HepG2 (cell line): ENCODE measurements at places on chromosomes 1 and 21.

GRCh38 chr1:71861022-71861421 is 421.3 kb downstream of the NEGR1 start:
- DNase-seq: no peak

DNA sequence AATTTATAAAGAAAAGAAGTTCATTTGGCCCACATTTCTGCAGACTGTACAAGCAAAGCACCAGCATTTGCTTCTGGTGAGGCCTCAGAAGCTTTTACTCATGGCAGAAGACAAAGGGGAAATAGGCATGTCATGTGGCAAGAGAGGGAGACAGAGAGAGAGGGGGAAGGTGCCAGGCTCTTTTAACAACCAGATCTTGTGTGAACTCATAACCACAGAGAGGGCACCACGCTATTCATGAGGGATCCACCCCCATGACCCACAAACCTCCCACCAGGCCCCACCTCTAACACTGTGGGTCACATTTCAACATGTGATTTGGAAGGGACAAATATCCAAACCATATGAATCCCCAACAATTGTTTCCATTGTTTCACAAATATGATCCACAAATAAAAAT is 467.9 kb downstream of the SIPA1L2 start:
- DNase-seq: no peak

DNA sequence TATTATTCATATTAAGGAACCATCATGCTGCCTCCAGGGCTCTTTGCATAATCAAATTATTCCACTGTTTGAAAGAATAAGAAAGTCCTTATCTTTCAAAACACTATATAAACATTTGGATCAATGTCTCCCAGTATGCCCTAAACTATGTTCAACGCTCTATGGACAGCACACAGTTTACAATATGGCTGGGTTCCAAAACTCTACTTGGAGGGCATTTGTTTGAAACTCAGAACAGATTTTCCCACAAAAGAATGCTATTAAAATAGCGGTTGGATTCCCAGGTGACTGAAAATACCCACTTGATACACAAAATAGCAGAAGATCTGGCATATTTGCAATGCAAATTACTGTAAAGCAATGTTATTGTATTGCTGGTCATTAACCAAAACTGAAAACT is 3.2 kb downstream of the HAO2 start:
- peak; percentile 16 for DNase-seq

- peak; percentile 80 for DNase-seq
Measured at GRCh38 chr1:236861560-236862218, 66.6 kb downstream of the MTR start.

- no peak for DNase-seq
Measured at GRCh38 chr1:31792116-31792515, 23.7 kb downstream of the SPOCD1 start.

DNA sequence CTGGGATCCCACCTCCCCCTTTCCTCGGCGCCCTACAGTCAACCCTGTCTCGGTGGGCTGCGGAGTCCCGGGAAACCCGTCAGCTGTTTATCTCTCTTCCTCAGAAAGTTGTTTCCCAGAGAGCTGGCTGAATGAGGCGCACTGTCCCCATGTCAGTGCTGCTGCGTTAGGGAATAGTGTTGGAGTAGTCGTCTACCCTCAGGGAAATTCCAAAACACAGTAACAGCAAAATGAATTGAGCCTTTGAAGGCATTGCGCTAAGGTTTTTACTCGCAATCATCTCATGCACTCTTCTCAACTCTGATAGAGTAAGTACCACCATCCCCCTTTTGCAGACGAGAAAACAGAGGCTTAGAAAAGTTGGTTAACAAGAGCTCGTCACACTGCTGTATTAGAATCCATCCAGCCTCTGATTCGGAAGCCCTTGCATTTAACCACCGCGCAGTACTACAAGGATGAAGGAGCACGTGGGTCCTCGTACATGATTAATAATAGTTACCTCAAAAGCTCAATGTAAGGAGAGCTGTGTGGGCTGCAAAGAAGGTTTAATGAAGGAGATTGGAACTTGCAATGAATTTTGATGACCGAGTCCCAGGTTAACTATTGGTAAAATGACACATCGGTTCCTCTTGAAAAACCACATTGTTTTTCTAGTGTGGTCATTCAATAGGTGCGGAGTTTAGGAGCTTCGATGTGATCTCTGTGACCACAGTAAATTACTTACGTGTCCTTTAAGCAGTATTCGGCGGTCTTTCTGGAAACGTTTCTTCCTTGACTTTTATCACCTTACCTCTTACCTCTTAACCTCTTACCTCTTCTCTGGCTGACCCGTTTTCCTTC is 788 bp upstream of the EDEM3 start:
- no peak for DNase-seq

GRCh38 chr21:45873418-45873817 is 108.2 kb upstream of the COL6A1 start:
- DNase-seq: no peak

DNA sequence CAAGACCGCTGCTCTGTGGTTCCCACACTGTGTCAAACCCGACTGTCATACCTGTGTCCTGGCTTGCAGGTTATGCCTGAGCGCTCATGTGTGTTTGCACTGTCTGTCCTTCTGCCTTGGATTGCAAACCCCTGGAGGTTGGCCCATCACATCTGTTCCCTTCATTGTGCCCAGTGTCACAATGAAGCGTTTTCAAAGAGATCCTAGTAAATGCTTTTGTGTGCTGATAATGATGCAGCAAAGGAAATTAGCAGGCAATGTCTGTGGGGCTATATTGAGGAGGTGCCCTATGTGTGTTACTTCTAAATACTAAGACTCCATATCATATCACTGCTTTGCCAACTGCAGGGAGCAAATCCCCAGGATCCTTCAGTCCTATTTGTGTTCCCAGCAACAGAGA is 424.4 kb upstream of the NFIA start:
- no peak for DNase-seq

DNA sequence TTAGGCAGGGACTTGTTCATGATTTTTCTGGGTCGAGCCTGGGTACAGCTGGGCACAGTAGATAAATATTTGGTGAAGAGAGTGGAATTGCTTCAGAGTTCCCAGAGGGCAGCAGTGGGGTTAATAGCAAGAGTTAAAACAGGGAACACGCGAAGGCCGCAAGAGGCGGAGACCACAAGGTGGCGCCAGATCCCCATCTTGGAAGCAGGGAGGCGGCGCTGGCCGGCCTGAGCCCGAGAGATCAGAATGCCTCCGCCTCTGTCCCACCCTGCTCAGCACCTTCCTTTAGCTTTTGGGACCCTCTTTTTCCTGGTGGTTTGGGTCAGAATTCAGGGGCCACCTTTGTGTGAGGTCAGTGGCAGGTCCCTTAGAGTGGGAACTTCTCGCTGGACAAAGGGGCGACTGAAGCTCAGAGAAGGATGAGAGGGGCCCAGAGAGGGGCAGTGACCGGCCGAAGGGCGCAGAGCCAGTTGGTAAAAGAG is 6.5 kb upstream of the PADI2 start:
- peak; percentile 66 for DNase-seq

- DNase-seq: no peak
Measured at GRCh38 chr21:20377250-20377649, 621.0 kb upstream of the NCAM2 start.

GRCh38 chr21:18663663-18664062 is 260.1 kb upstream of the TMPRSS15 start:
- no peak for DNase-seq

DNA sequence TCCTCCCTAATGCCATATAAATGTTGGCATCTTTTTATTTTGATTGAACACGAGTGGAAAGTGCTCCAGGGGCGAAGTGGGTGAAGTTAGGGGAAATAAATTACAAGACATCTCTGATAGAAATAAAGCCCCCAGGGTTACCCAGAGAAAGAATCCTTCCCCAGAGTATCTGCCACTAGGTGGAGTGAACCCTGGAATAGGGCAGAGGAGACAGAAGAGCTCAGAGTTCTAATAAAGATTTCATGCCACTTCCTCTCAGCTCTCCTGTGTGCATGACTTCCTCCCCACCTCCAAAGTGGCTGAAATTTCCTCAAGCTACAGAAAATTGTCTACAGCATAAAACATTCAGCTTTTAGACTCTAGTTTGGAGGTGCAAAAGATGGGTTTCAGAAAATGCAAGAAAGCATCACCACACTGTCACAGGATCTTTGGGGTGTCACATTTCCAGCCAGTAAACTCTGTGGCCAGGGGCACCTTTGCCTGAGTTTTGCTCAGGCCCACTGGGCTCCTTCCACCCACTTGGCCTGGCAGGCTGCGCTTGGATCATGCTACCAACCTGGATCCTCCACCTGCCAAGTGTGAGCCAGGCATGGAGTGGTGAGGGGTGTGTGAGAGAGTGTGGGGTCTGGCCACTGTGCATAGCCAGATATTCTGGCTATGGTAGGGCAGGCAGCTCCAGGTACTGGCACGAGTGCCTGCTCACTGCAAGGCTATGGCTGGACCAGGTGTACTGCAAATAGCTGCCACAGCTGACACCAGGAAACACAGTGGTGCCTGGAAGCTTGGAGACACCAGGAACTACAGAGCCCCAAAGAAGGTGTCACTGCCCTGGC is 208.8 kb upstream of the USP25 start:
- DNase-seq: peak; percentile 16

- DNase-seq: no peak
Measured at GRCh38 chr1:167186771-167187170, 33.9 kb upstream of the POU2F1 start.

DNA sequence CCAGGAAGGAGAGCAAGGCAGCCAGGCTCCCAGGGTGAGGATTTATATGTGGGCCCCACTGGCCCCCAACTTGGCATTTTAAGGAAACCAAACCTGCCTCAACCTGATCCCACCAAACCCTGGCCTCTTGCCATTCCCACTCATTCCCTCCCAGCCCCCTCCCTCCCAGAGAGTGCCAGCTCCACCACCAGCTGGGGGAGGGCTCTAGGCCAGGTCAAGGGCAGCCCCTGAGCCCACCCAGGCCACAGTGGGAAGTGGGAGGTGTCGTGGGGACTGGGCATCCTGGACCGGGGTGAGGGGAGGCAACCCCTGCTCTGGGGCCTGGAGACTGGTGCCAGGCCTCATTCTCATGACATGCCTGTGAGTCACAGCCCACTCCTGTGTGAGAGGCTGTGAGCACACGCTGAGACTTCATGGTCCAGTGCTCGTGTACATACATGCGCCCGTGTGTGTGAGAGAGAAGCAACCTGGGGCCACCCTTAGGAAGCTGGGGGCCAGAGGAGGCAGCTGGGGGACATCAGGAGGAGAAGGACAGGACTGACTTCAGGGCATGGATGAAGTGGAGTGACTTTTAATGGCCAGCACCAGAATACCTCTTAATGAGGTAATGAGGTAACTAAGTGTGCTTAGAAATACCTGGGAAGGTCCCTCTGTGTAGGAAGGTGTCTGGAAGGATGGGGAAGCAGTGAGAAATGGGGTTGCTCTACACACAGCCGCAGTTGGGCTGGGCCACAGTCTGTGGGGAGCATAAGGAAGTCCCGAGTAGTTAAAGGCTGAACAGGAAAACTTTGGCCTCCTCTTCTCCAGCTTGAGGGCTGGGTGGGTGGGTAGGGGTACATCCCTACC is at the start of gene S100A2:
Gene S100A2, minus strand, starts transcription at position 316 of the 846 bp plus-strand sequence. CDS start 1,967 bp downstream, outside the sequence.
- peak; percentile 40 for DNase-seq

- DNase-seq: no peak
Measured at GRCh38 chr1:214718724-214719123, 115.7 kb downstream of the CENPF start.

DNA sequence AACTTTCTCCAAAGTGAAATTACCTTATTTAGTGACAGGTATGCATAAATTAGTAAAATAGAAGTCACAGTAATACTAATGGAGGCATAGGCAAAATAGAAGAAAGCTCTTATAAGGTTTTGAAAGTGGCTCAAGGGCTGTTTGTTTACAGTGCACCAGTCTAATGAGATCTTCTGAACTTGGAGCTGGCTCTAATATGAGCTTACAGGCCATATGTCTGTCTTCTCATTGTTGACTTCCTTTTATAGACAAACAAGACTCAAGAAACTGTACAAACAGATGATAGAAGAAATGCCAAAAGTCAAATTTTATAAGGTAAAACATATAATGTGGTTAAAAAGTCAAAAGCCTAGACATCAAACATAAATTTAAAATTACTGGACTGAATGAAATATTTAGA is 207.5 kb upstream of the NEGR1 start:
- no peak for DNase-seq

GRCh38 chr1:246110343-246111219 is 396.5 kb downstream of the SMYD3 start:
- no peak for DNase-seq

- DNase-seq: no peak
Measured at GRCh38 chr1:234044079-234044478, 139.6 kb downstream of the SLC35F3 start.

GRCh38 chr1:110360431-110360830 is 21.3 kb downstream of the RBM15 start:
- no peak for DNase-seq

- DNase-seq: no peak
Measured at GRCh38 chr21:34008618-34009017, 64.8 kb upstream of the MRPS6 start.

DNA sequence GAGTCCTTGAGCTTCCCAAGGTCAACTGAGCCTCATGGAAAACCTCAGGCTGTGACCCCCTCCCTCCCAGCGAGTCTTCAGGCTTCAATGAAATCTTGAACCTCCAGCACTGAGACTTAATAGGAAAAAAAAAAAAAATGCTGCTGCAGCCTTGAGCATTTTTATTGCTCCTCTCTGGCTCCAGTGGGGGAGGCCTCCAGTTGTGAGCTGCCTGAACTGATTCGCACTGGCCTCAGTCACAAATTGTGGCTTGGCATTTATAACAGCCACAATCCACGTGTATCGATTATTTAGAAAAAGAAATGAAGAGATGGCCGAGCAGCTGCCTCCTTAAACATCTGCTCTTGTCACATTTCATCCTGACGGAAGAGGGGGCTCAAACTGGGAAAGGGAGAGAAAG is 173.0 kb downstream of the PRDM2 start:
- no peak for DNase-seq

DNA sequence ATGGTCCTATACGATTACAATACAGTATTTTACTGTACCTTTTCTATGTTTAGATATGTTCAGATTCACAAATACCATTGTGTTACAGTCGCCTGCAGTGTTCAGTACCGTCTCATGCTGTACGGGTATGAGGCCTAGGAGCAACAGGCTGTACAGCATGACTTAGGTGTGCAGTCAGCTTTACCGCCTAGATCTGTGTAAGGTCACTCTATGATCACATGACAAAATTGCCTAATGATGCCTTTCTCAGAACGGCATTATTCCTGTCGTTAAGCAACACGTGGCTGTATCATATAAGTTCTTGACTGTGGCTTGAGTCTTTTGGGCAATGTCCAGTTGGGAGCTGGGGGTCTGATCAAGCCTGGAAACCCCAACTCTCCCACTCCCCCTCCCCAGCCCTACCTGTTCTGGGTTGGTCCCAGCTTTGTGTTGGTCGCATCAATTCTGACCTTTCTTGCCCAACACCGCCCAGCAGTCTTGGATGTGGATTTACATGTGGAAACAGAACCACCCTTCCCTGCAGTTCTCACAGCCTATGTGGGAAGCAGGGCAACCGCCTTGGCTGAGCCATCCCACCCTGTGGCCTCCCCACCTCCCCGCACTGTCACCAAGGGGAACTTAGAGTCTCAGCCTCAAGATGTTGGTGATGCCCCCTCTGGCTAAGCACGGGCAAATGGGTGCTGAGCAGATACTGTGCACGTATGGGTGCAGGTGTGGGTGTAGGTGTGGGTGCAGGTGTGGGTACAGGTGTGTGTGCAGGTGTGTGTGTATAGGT is 80.2 kb upstream of the ACTL8 start:
- no peak for DNase-seq
